ENCODE measurements at places on chromosomes 11 and 22.

GRCh38 chr11:3340025-3340424, 38.9 kb downstream of the ZNF195 start:
- DNase-seq: no peak
- H3K27me3 ChIP-seq: peaks cover 49% of the 10 kb centered on the region
- no peaks in the 10 kb centered on the region for H3K4me1 ChIP-seq
- no peaks in the 10 kb centered on the region for H3K36me3 ChIP-seq
- H3K4me3 ChIP-seq: no peak overlapping the region

GRCh38 chr11:121199516-121199915, 93.1 kb upstream of the SC5D start:
- peaks cover 30% of the 10 kb centered on the region for H3K27me3 ChIP-seq
- H3K4me3 ChIP-seq: no peak overlapping the region
- H3K36me3 ChIP-seq: peaks cover 4% of the 10 kb centered on the region
- peaks cover 8% of the 10 kb centered on the region for H3K4me1 ChIP-seq
- no peak for DNase-seq
- no peak overlapping the region for H3K27ac ChIP-seq

DNA sequence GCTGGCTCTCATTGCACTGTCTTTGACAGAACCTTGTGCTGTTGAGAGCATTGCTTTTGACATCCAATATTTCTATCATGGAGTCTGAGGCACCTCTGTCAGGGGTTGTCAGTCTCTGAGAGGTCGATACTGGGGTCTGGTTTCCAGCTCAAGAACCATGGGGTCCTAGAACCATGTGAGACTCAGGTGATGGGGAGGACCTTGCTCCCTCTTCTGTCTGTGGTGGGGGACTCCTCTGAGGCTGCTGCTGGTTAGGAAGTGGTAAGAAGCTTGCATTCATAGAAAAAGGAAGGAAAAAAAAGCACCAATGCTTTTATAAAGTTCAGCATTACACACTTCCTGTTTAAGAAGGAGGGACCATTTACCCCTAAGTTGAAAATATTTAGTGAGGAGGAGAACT, 91.8 kb upstream of the CD44 start:
- H3K36me3 ChIP-seq: no peaks in the 10 kb centered on the region
- no peaks in the 10 kb centered on the region for H3K27me3 ChIP-seq
- peaks cover 62% of the 10 kb centered on the region for H3K4me1 ChIP-seq
- H3K4me3 ChIP-seq: peak overlapping the region; percentile 75
- DNase-seq: peak; percentile 71

DNA sequence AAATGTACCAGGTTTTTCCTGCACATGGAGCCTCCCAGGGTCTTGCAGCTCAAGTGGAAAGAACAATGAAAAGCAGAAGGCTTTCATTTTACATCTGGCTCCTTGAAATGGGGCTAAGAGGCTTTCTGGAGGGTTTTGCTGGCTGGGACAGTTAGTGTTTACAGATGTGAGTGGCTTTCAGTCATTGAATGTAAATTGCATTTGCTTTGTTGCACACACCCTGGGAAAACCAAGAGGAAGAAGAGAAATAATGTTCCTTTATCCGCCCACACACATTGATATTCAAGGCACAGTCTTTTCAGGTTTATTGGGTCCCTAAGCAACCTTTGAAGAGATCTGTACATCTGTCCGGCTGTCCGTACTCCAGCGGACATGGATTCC, 144.5 kb downstream of the SPON1 start:
- no peak overlapping the region for H3K4me3 ChIP-seq
- H3K4me1 ChIP-seq: peaks cover 14% of the 10 kb centered on the region
- no peaks in the 10 kb centered on the region for H3K36me3 ChIP-seq
- no peak for DNase-seq

DNA sequence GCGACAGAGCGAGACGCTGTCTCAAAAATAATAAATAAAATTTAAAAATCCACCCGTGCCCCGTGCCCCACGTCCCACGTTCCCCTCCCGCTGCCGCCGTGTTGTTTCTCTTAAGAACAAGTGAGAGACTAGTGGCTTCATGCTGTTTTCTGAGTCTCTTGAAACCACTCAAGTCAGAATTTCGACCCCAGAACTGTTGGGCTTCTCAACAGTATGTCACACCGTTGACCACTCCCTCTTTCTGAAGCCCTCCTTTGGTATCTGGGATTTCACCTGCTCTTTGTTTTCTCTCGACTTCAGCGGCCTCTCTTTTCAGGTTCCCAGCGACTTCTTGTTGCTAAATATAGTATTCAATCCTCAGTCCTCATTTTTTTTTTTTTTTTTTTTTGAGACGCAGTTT, 974 bp downstream of the PPIL2 start:
- DNase-seq: no peak
- no peaks in the 10 kb centered on the region for H3K27me3 ChIP-seq
- H3K36me3 ChIP-seq: peaks cover 4% of the 10 kb centered on the region
- peak overlapping the region; percentile 99 for H3K27ac ChIP-seq

GRCh38 chr22:48227341-48228018, 1465.0 kb downstream of the TBC1D22A start:
- no peak for DNase-seq
- no peaks in the 10 kb centered on the region for H3K4me1 ChIP-seq
- peaks cover 35% of the 10 kb centered on the region for H3K27me3 ChIP-seq
- H3K4me3 ChIP-seq: no peak overlapping the region
- H3K36me3 ChIP-seq: peaks cover 8% of the 10 kb centered on the region
- H3K27ac ChIP-seq: no peak overlapping the region

GRCh38 chr22:35761037-35761436, 43.4 kb downstream of the APOL5 start:
- DNase-seq: no peak
- no peaks in the 10 kb centered on the region for H3K4me1 ChIP-seq
- H3K36me3 ChIP-seq: no peaks in the 10 kb centered on the region
- peaks cover 53% of the 10 kb centered on the region for H3K27me3 ChIP-seq
- no peak overlapping the region for H3K4me3 ChIP-seq

GRCh38 chr11:70458736-70459135, 60.4 kb downstream of the CTTN start:
- H3K4me1 ChIP-seq: no peaks in the 10 kb centered on the region
- DNase-seq: no peak
- H3K4me3 ChIP-seq: no peak overlapping the region
- peak overlapping the region; percentile 0 for H3K27ac ChIP-seq

GRCh38 chr22:46293577-46294260, 3.0 kb upstream of the GTSE1 start:
- H3K4me1 ChIP-seq: peaks cover 68% of the 10 kb centered on the region
- H3K4me3 ChIP-seq: peak overlapping the region; percentile 36
- peaks cover 7% of the 10 kb centered on the region for H3K36me3 ChIP-seq
- DNase-seq: no peak
- peaks cover 3% of the 10 kb centered on the region for H3K27me3 ChIP-seq

GRCh38 chr11:45960387-45961095, 38.1 kb downstream of the LARGE2 start:
- no peak for DNase-seq
- no peak overlapping the region for H3K4me3 ChIP-seq
- no peaks in the 10 kb centered on the region for H3K4me1 ChIP-seq
- no peak overlapping the region for H3K27ac ChIP-seq

DNA sequence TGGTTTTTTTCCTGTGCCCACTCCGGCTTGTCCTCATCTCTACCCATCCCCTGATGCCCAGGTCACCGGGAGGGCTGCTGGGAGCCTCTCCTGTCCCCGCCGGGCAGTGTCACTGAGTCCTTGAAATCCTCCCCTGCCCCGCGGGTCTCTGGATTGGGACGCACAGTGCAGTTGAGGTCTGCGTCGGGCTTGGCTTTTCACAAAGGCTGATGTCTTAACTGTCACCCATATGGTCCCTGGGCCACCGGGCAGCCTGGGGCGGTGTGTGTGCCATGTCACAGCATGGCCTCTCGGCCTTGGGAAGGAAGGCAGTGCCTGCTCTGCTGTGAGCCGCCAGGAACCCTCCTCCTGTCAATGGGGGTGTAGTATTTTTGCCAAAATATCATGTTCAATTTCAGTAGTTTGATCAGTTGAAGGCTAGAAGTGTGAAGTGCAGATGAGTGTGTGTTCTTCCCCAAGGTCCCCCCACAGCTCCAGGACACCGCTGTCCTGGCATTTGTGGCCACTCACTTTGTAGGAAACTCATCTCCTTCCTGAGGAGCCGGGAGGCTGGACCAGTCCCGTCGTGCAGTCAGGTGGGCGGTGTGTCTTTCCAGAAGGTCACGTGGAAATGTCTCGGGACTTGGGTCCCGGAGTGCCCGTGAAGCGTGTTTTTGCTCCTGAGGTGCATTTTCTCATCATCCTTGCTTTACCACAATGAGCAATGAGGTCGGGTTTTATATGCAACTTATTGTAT, 37.6 kb downstream of the CTTN start:
- no peak overlapping the region for H3K4me3 ChIP-seq
- H3K27ac ChIP-seq: no peak overlapping the region
- no peak for DNase-seq
- H3K27me3 ChIP-seq: peaks cover 20% of the 10 kb centered on the region

GRCh38 chr11:78386215-78386941, 31.2 kb downstream of the GAB2 start:
- no peak for DNase-seq
- peaks cover 23% of the 10 kb centered on the region for H3K36me3 ChIP-seq
- H3K27ac ChIP-seq: no peak overlapping the region
- no peaks in the 10 kb centered on the region for H3K27me3 ChIP-seq
- no peak overlapping the region for H3K4me3 ChIP-seq
- H3K4me1 ChIP-seq: peaks cover 12% of the 10 kb centered on the region

GRCh38 chr11:125621995-125622394, 3.0 kb upstream of the CHEK1 start:
- H3K27me3 ChIP-seq: no peaks in the 10 kb centered on the region
- DNase-seq: no peak
- peaks cover 14% of the 10 kb centered on the region for H3K36me3 ChIP-seq
- no peak overlapping the region for H3K27ac ChIP-seq

DNA sequence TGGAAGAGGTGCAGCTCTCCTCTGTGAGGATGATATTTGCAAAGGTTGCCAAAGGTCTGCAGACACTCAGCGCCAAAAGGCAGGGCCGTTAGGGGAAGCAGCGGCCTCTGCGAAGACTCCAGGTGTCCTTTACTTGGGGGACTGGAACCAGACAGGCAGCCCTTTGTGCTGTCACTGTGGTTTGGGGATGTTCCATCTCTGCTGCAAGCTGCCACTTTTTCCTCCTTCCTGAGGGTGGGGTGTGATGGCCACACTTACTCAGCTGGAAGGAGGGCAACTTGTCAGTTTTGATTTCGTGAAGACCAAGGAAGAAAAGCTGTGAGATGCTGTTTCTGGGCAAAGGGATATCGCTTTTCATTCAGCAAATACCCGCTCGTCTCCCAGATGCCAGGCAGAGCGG, 96.5 kb upstream of the PRR5 start:
- no peaks in the 10 kb centered on the region for H3K4me1 ChIP-seq
- H3K27me3 ChIP-seq: peaks cover 33% of the 10 kb centered on the region
- H3K36me3 ChIP-seq: no peaks in the 10 kb centered on the region
- no peak overlapping the region for H3K27ac ChIP-seq
- H3K4me3 ChIP-seq: no peak overlapping the region

- no peaks in the 10 kb centered on the region for H3K36me3 ChIP-seq
- no peak overlapping the region for H3K27ac ChIP-seq
- DNase-seq: no peak
- peaks cover 24% of the 10 kb centered on the region for H3K27me3 ChIP-seq
These were observed 119.8 kb upstream of the NAV2 start for GRCh38 chr11:19592842-19593241.

DNA sequence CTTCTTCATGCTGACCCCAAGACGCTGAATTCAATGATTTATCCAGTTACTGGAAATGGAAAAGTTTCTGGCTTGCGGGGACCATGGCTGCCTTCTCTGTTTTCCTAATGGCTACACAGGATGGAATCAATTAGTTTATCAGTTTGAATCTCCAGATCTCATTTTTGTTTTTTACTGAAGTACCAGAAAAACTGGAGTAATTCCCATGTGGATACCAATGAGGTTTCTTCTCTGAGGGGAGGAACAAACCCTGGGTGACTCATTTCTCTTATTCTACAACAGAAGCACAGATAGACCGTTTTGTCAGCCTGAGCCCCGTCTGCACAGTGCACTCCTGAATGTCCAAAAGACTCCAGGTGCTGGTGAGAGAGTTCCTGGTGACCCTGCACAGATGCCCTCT, 3.4 kb downstream of the ZNF195 start:
- DNase-seq: no peak
- no peak overlapping the region for H3K4me3 ChIP-seq
- no peak overlapping the region for H3K27ac ChIP-seq
- H3K36me3 ChIP-seq: peaks cover 11% of the 10 kb centered on the region
- peaks cover 61% of the 10 kb centered on the region for H3K4me1 ChIP-seq

DNA sequence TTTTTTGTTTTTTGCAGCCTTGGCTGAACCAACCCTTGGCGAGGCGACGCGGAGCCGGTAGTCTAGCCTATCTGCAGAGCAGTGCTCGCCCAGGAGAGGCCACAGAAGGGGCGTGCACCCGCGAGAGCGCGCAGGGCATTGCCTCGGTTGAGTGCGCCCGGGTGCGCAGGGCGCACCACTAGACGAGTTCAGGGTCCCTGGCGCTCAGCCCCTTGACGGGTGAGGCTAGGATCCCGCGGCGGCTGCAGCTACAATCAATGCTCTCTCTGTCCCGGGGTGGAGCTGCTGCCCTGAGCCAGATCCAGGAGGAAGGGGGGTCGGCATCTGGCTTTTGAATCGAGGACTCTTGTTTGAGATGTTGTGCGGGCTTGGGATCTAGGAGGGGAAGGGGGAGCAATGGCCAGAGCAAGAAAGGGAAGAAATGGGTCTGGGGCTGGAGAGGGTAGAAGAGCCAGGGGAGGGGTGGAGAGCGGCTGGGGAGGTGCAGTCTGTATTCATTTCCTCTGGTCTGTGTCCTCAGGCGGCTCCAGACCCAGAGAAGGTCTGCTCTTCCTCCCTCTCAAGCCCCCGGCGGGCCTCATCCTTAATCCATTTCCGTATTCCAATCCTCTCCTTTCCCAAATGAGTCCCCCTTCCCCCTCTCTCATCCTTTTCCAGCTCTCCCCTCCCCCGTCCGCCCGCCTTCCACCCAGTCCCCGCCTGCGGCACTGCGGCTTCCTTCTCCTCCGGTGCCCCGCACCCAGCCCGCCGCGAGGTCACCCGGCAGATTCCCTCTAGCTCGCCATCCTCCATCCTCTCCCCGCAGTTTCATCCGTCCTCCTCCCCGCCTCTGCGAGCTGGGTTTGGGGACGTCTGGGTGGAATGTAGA, 797 bp downstream of the THY1 start:
- peaks cover 4% of the 10 kb centered on the region for H3K36me3 ChIP-seq
- no peak for DNase-seq
- peaks cover 80% of the 10 kb centered on the region for H3K27me3 ChIP-seq
- peak overlapping the region; percentile 39 for H3K27ac ChIP-seq
- peak overlapping the region; percentile 71 for H3K4me3 ChIP-seq
- peaks cover 22% of the 10 kb centered on the region for H3K4me1 ChIP-seq

GRCh38 chr22:36334081-36334820, 53.5 kb downstream of the MYH9 start:
- no peak for DNase-seq
- H3K27ac ChIP-seq: peak overlapping the region; percentile 99
- no peaks in the 10 kb centered on the region for H3K27me3 ChIP-seq
- H3K4me1 ChIP-seq: peaks cover 73% of the 10 kb centered on the region
- peak overlapping the region; percentile 37 for H3K4me3 ChIP-seq

- peak; percentile 49 for DNase-seq
- no peaks in the 10 kb centered on the region for H3K27me3 ChIP-seq
- H3K4me1 ChIP-seq: peaks cover 10% of the 10 kb centered on the region
- H3K36me3 ChIP-seq: no peaks in the 10 kb centered on the region
These were observed 111.2 kb downstream of the MRTFA start for GRCh38 chr22:40525250-40525884.

Measured in naive B cell (primary cell).